Lower lobe of right lung (tissue), 2 donors: ENCODE measurements at places on chromosomes 16 and 17. TPM values are rescaled to one million over a fixed set of nuclear protein-coding genes. Genes with fewer than 3 reads are reported as not detected.

The CLEC3A gene
- total RNA-seq = not detected

GRCh38 chr17:45867702-45868101, 23.0 kb downstream of the SPPL2C start:
- no peak for DNase-seq

- no peak for DNase-seq
Observed at GRCh38 chr16:10037751-10038150, 144.5 kb downstream of the GRIN2A start.

- DNase-seq = no peak
Observed at GRCh38 chr17:2911035-2911754, 115.0 kb downstream of the RAP1GAP2 start.

DNA sequence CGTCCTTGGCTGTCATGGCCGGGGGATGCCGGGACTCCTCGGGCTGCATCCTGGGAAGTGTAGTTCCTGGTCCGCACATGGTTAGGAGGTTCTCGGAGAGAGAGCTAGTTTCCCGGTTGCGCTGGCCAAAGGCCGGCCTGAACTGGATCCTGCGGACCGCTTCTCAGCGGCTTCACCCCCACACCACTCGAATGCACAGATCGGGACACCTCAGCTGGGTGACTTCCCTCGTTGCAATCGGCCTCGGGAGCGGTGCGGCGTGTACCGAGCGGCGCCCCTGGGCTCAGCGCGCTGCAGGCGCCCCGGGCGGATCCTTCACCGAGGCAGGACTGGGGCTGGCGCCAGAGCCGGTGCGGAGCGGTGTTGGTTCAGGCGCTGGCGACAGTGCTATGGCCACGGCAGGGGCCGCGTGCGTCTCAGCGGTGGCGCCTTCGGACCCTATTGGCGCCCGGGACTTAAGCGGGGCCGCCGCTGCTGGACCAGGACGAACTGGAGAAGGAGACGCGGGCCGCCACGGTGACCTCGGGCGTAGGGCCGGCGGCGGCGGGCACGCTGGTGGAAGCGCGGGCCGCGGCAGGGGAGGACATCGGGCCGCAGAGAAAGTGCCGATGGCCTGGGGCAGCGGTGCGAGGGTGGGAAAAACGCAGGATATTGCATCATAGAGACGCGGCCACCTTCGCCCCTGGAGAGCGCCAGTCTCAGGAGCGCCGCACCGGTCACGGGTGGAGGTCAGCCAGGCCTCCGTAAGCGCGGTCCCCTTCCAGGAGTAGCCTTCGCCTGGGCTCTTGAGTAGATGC, 11.4 kb downstream of the ZNF629 start:
- peak; percentile 88 for DNase-seq
